ENCODE measurements at places on chromosomes 7 and 10. TPM values are rescaled to one million over a fixed set of nuclear protein-coding genes. Genes with fewer than 3 reads are reported as not detected.

GRCh38 chr7:55274156-55274555 lies 91.0 kb upstream of the LANCL2 start:
- no peak for DNase-seq

PDK4 gene
- 433 TPM for total RNA-seq

AKR1B1 gene
- 67.0 TPM for total RNA-seq

GRCh38 chr10:3774814-3775695 lies 10.0 kb downstream of the KLF6 start:
- DNase-seq = peak; percentile 79

XRCC2 gene
- total RNA-seq = 0.43 TPM

DNA sequence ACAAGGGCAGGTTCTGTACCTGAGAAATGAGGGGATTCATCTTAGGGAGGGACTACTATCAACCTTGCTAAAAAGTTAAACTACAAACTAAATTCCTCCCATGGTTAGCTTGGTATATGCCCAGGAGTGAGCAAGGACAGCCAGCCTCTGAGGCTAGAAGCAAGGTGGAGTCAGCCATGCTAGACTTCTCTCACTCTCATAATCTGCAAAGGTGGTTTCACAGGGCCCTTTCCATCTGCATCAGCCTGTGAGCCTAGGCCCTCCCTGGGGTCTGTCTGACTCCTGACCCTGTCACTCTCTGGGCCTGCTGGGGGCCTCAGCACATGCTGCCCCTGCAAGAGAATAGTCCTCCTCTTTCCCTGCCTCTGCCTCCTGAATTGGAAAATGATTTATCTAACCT lies 66.1 kb downstream of the ABCA13 start:
- no peak for DNase-seq

DNA sequence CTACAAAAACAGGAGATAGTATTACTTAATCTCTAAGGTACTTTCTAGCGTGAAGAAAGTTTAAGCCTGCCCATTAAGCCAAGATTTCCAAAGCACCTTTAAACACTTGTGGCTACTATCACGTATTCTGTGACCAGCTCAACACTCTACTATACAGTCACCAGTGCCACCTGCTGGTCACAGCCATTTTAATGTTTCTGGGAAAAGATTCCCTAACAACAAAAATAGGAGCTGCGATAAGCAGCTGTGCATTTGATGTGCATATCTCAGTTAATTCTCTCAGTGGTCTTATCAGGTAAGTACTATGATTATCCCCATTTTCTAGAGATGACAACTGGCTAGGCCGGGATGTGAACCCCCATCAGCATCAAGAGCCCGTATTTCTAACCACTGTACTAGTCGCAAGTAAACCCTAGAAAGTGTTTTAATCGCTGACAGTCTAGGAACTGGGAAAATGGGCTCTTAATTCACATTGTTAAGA lies 860 bp downstream of the SEC31B start:
- DNase-seq = no peak

DNA sequence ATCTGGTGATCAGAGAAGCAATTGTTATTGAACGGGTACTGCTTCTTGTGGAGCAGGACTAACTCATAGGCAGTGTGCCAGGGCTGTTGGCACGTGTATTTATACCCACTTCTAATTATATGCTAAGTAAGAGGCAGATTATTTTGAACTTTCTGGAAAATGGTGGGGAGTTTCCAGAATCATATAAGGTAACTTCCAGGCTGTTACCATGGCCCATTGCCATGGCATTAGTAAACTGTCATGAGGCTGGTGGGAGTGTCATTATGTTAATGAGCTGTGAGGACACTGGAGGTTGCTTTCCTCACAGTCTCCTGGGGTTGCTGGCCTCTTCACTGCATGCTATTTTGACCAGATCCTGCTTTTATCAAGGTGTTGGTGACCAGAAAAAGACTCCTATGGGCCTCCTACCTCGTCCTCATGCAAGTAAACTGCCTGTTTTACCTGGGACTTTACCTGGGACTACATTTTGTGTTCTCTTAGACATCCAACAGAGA lies 122.6 kb downstream of the KCND2 start:
- DNase-seq = no peak

GRCh38 chr10:534047-534566 lies 155.4 kb downstream of the DIP2C start:
- DNase-seq = peak; percentile 58

GRCh38 chr10:33257439-33258080 lies 76.9 kb downstream of the NRP1 start:
- no peak for DNase-seq

GRCh38 chr7:24732646-24733413 lies 24.4 kb downstream of the GSDME start:
- no peak for DNase-seq

GTF2I gene
- total RNA-seq = 113 TPM

GRCh38 chr7:24476227-24476626 lies 97.0 kb upstream of the PALS2 start:
- no peak for DNase-seq

- DNase-seq = peak; percentile 93
These were observed 188.6 kb upstream of the LYZL2 start for GRCh38 chr10:30818010-30818660.

GRCh38 chr10:124035306-124035927 lies 58.0 kb downstream of the CHST15 start:
- no peak for DNase-seq

GRCh38 chr7:99918959-99919813 lies at the start of gene TRIM4:
Gene TRIM4, minus strand, starts transcription at chr7:99919530. Its CDS starts 129 bp downstream, at chr7:99919401.
- peak; percentile 98 for DNase-seq

- DNase-seq = peak; percentile 65
These were observed 115.1 kb upstream of the RET start for GRCh38 chr10:42961796-42962109.

MMRN2 gene
- total RNA-seq = 46.6 TPM

DNA sequence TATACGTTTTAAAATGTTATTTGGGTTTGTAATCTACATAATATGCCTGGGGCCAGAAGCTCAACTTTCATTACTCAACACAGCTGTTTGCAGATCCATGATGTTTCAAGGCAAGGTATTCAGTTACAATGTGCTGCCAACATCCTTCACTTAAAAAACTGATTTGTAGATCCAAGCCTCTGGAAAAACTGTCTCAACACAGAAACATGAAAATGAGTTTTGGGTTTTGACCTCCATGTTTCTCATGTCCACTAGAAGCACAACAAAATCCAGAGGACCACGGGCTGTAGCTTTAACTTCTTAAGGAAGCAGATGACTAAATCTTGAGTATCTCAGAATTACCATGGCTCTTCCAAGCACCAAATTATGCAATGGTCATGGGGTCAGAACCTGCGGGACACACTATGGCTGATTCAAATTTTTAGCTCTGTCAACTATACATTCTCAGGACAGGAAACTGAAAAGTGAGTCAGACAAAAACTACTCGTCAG lies 247.1 kb upstream of the GRB10 start:
- DNase-seq = no peak

DNA sequence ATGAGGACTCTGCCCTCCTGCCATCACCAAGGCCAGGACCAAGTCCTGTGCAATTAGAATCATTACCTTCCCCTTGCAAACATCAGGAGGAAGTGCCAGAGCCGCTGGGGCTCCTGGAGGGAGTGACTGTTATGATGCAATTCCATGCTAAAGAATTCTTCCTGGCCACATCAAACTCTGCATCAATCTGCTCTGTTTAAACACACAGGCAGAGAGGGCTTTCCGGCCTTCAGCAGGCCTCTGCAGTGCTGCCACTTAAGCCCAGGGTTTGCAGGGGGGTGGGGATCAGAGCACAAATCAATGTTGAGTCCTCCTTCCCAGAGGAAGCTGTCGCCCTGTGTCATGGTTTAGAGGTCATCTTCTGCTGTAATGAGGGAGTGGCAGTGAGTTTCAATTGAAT lies 58.1 kb downstream of the CTBP2 start:
- no peak for DNase-seq

NUDT13 gene
- total RNA-seq = 2.0 TPM

GRCh38 chr7:38476764-38477163 lies 154.4 kb downstream of the AMPH start:
- DNase-seq = no peak

SUMF2 gene
- 129 TPM for total RNA-seq

GRCh38 chr10:2619916-2620315 lies 447.4 kb upstream of the PFKP start:
- DNase-seq = no peak

GRCh38 chr7:155219154-155219531 lies 78.5 kb upstream of the INSIG1 start:
- no peak for DNase-seq

TUBB8 gene
- not detected for total RNA-seq

GRCh38 chr7:92634205-92634604 lies 44.0 kb upstream of the FAM133B start:
- DNase-seq = no peak

GRCh38 chr10:63862860-63863259 lies 341.7 kb downstream of the REEP3 start:
- no peak for DNase-seq

DNA sequence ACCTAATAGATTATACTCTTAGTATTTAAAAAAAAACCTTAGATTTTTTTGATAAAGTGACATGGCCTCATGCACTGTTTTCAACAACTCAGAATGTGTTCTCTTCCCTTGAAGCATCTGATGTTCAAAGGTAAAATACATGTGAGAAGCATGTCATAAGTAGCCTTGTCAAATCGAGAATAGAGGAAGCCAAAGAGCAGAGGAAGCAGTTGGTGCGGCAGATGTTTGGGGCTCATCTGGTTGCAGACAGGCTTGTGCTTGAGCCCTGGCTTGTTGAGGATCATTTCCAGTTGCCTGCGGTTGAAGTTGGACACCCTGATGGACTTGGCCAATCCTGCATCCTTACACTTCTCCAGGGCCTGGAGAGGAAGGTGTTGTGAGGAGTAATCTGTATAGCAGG lies 59.2 kb downstream of the AKR1E2 start:
- no peak for DNase-seq

GRCh38 chr10:63466144-63466935 lies 563 bp upstream of the JMJD1C start:
- no peak for DNase-seq

NPTX2 gene
- 1.8 TPM for total RNA-seq

PNLIPRP1 gene
- not detected for total RNA-seq

DNA sequence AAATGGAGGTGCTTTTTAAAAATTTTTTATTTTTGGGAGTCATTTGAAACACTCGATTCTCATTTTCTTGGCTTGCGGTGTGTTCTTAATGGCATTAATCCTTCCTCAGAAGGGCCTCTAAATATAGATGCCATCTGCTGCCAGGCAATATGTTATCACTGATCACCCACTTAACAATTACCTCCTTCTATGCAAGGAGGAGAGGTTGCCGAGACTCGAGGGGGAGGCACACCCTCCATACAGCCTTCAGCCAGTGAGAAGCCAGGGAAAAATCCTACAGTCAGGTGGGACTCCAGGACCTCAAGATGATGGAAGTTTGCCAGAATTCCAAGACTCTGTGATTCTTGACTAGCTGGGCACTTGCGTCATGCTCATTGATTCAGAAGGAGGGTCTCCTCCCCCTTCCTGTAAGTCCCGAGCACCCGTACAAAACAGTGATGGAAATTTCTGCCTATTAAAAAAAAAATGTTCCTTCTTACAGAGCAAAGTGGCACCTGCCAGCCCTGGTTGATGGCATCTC lies 574.5 kb downstream of the TYW1 start:
- no peak for DNase-seq

AQP1 gene
- 422 TPM for total RNA-seq

Data from posterior vena cava (tissue), 2 donors.